T-cell (primary cell): ENCODE measurements at places on chromosomes 6 and 20.

GRCh38 chr6:41543087-41543486 lies 3.1 kb upstream of the FOXP4 start:
- DNase-seq: no peak

DNA sequence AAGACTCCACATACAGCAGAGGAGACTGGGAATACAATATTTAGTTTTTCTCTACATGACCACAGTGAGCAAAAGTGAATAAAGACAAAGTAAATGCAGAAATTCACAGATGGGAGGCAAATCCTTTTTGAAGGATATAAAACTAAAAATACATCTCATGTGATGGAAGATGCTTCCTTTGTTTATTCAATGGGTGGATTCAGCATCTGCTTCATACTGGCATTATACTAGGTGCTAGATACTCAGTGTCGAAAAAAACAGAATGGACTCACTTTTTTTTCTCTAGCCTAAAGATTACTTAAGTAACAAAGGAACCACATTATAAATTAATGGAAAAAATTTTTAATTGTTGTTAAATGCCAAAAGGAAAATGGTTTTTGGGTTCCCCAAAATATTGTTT lies 216.2 kb downstream of the TRDN start:
- no peak for DNase-seq

DNA sequence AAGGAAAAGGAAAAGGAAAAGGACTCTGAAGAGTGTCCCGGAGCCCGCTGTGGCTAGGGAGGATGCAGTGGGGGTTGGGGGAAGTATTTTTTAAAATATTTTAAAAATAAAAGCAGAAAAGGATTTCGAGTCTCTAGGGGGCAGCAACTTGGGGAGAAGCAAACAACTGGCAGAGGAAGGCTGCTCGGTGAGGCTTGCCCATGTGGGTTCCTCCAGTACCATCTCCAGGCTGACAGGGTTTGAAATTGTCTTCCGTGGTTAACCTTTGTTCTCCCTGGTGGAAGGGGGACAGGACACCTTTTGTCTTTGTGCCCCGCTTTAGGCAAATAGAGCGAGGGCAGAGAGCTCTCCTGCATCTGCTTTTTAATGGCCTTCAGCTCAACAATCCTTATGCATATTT lies 60.4 kb upstream of the SNX9 start:
- peak; percentile 48 for DNase-seq

DNA sequence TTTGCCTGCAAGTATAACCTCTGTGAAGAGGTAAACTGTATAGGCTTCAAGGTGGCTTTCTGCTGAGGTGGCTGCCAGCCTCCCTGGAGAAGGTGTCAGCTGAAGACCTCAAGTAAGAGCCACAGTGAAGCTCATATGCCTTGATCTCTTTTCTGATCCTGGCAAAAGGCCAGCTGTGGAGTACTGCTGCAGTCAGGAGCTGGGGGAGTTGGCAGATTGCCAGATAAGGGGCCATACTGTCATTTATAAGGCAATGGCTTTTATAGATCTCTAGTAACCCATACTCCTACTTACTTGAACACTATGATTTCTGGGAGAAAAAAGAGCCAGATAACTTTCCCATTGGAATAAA lies 8.8 kb upstream of the CEP85L start:
- peak; percentile 43 for DNase-seq

GRCh38 chr20:63534831-63535651 lies 2.1 kb downstream of the PTK6 start:
- no peak for DNase-seq

DNA sequence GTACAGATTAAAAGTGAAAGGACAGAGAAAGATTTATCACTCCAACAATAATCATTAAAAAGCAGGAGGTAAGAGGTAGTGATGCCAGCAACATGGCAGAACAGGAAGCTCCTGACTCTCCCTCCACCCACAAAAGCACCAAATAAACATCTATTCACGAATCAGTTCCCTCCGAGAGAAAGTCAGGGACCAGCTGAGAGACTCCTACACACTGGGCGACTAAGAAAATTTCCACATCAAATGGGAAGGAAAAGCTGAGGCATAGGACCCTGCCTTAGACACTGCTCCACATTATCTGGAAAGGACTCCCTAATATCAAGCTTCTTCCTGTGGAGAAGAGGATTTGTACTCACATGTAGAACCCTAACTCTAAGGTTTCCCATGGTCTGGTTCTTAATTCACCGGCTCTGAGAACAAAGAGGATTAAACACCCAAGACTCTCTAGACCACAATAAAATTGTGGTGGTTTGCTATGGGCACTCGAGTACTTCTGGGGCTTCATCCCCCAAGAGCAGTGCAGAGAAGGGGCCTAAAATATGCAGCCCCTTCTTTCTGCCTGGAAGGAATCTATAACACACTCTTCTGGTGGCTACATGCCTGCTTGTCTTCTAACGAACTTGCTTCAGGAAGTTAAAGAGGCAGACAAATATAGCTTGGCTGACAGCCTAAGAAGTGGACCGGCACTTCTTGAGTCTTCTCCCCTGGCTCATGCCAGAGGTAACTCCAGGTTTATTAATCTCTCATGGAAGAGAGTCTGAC lies 29.4 kb upstream of the ASF1A start:
- DNase-seq: no peak

GRCh38 chr20:63234693-63235398 lies 859 bp upstream of the BIRC7 start:
- DNase-seq: no peak

DNA sequence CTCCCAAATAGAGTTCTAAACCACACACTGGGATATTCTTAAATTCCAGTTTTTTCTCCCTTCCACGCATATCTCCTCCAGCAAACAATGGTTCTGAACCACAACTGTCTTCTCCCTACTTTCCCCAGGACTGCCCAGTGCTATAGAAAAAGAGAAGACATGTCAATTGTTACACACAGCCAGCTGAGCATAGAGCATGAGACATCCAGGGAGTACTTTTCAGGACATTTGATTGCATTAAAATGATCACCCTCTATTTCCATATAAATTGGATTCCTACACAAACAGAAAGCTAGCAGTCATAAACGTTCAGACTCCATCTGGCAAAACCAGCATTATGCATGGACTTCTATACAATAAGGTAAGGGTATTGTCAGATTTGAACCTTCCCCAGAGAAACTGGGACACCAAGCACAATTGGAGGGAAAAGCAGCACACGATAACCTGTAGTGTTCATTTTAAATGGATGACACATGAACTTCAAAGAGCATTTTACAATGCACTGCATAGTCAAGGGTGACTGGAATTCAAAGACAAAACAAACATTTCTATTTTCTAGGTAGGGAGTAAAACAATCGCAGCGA lies 93.1 kb upstream of the HEY2 start:
- no peak for DNase-seq

- no peak for DNase-seq
These were observed 199.0 kb downstream of the JARID2 start for GRCh38 chr6:15444881-15445280.

DNA sequence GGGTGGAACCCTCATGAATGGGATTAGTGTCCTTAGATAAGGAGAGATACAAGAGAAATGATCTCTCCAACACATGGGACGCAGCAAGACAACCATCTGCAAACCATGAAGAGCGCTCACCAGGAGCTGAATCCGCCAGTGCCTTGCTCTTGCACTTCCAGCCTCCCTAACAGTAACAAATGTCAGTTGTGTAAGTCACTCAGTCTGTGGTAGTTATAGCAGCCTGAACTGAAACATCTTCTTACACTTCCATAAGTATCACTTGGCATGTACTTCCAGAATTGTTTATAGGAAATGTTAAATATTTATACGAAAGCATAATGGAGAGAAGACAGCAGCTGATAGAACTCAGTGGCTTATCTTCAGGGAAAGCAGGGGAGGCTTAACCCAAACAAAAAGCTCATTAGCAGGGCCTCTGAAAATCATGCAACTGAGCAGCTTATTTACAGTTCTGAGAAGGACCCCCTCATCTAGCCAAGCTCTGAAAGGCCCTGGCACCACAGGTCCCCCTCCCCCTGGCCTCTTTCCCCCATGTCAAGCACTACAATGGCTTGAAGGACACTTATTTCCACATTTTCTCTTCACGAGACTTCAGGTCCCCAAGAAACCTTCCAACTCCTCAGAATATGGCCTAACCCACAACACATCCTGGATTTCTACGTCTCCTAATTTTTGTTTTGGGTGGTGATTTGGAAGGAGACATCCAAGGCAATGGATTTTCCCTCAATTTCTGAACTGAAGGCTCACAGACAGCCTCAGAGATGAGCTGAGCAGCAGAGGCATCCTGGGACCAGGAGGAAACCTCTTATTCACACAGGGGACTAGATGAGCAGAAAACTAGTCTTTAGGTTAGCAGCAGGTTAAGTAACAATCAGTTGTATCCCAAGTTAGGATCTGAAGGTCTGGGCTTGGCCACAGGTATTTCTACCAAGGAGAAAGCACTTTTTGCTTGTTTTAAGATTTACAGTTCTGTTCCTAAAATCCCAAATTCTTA lies 49.1 kb downstream of the GCLC start:
- no peak for DNase-seq

DNA sequence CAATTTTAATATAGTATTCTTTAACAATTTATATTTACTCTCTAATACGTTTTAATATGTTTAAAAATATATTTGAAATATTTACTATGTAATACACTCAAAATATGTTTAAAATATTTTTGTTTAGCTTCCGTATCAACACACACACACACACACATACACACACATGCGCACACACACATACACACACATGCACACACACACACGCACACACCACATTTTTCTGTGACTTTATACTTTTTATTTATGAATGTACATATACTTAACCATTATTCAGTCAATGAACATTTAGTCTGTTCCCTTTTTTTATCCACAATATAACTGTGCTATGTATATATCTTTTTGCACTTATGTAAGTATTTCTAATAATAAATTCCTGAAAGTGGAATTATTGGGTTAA lies 15.7 kb downstream of the OR2B6 start:
- no peak for DNase-seq

DNA sequence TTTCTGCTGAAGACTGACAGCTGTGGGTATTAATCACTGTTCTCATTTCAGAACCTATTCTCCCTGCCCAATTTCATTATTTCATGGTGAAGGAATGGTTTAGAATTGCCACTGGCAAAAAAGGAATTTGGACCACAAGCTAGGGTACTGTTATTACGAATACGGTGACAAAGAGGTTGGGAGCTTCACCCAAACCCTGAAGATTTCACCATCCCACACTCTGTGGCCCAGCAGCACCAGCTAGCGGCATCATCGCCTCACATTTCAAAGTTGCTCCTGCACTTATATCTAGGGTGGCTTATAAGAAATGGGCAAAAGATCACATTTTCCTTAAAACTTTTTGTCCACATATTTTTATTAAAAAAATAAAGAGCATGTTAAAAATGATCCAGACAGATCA lies 236.1 kb downstream of the SYNDIG1 start:
- no peak for DNase-seq

GRCh38 chr6:132300323-132300949 lies 100.8 kb downstream of the MOXD1 start:
- DNase-seq: no peak

GRCh38 chr6:163438940-163439335 lies 24.4 kb downstream of the QKI start:
- no peak for DNase-seq
